ENCODE measurements at places on chromosomes 6 and 20.

- no peak for DNase-seq
Observed at GRCh38 chr20:21933526-21933925, 228.1 kb downstream of the PAX1 start.

- no peak for DNase-seq
Observed at GRCh38 chr6:19369785-19370184, 467.4 kb upstream of the ID4 start.

GRCh38 chr6:139323511-139324300 lies 31.9 kb upstream of the TXLNB start:
- peak; percentile 82 for DNase-seq

DNA sequence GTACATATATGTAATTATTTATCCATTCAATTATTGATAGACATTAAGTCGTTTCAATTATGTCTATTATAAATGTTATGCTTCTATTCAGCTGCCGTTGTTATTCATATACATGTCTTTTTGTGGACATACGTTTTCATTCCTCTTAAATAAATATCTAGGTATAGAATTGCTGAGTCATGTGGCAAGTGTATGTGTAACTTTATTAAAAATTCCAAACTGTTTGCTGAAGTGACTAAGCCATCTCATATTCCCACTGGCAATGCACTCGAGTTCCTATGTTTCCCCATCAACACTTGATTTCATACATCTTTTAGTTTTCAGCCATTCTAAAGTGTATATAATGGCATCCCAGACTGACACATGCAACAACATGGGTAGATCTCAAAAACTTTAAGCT lies 739.7 kb upstream of the POU3F2 start:
- no peak for DNase-seq

GRCh38 chr6:106564476-106564875 lies 64.8 kb downstream of the RTN4IP1 start:
- DNase-seq, result no peak

- DNase-seq, result no peak
Observed at GRCh38 chr20:33881989-33882388, 70.8 kb downstream of the CHMP4B start.

DNA sequence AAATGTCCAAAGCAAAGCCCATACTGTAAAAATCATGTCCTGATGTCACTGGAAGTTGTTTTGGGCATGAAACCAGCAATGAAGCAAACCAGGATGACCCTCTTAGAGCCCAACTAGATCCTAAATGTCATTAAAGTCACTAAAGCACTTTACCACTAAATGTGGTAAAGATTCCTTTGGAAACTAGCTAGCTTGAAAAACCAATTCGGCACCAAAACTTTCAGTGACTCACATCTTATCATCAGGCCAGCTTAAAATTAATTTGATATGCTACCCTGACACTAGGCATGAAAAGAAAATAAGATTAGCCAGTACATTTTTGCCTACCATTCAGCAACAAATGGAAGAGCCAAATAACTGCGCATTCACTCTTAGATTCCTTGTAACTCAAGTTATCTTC lies 145.8 kb downstream of the PACRG start:
- no peak for DNase-seq

DNA sequence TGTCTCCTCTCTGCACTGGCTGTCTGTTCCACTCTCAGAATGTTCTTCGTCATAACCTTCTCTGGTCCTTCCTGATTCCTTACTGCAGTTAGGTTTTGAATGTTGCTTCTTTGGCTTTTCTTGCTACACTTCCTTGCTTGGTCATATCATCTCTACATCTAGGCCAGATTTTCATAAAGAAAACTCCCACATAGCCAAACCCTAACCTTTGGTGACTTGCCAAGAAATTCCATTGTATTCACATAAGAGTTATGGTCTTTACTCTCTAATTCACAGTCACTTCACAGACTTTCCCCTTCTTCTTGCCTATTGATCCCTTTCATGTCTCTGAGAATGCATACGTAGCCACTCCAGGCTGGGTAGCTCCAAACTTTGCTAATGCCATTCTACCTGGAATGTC lies 41.9 kb upstream of the SIM1 start:
- DNase-seq, result no peak

DNA sequence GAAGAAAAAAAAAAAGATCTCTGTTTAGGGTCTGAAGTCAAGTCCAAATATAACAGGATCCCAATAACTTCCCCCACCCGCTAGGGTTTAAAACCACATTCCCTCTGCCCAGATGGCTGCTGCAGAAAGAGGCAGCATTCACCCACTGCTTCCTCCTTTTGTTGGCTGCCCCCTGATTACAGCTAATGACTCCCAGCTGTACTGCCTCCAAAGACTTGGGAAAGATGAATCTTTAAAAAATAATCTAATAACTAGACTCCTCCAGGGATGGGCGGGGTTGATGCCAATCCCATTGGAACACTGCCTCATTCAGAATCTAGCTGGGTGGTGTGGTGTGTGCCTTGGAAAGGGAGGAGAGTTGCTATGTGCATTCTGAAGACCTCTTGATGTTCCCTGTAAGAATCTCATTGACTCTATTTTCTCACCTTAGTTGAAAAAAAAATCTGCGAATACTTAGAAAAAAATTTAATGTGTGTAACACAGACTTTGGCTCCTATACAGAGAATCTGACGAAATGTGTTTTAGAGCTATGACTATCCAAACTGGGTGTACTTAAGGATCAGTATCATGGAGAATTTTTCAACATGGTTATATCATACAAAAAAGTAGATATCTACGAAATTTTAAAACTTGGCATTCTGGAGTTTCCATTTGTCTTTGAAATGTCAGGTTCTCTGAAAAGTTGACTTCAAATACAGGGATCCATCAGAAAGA lies 174.0 kb downstream of the RNF144B start:
- no peak for DNase-seq

Data from stimulated activated CD4-positive, alpha-beta T cell treated with anti-CD3 and anti-CD28 coated beads, Interleukin-2, amount 100 ng/mL, for 24 hours (primary cell).